ENCODE measurements at places on chromosomes 5 and 9. TPM values are rescaled to one million over a fixed set of nuclear protein-coding genes. Genes with fewer than 3 reads are reported as not detected.

DNA sequence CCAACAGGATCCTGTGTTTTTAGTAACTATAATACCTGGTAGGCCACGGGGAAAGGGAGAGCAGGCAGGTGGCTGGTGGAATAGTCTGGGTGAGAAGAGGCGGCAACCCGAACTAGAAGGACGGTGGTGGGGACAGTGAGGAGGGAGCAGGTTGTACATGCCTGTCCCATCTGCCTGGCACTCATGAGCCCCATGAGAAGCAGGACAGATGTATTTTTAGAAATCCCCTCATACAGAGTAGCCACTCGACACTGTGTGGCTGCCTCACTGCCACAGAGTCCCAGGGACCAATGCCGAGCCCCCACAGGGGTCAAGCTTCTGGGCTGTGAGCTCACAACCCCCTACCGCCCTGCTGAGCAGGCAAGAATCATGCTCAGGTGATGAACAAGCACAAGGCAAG lies 136.6 kb downstream of the SEC61B start:
- DNase-seq = no peak

GRCh38 chr9:133421615-133422542 lies at the start of gene ADAMTS13:
Gene ADAMTS13, plus strand, starts transcription at chr9:133422367. Its CDS starts 77 bp downstream, at chr9:133422444.
- peak; percentile 37 for DNase-seq

- DNase-seq = no peak
These were observed 214.4 kb downstream of the EFNA5 start for GRCh38 chr5:107456281-107456715.

DNA sequence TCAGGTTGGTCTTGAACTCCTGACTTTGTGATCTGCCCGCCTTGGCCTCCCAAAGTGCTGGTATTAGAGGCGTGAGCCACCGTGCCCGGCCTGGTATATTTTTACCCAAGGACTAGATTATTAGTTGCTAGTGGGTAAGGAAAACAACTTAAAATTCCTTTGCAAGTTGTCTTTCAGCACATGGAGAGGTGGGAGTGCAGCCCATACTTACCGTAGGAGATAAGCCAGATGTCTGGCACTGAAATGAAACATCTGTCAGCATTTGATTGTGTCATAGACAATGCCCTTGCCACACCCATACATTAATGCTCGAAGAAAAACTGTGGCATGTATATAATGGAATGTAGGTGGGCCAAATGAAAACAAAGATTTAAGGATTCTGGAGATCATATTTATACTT lies 36.6 kb upstream of the ANKH start:
- no peak for DNase-seq

- DNase-seq = peak; percentile 14
These were observed 49.9 kb downstream of the USP20 start for GRCh38 chr9:129885018-129885669.

DNA sequence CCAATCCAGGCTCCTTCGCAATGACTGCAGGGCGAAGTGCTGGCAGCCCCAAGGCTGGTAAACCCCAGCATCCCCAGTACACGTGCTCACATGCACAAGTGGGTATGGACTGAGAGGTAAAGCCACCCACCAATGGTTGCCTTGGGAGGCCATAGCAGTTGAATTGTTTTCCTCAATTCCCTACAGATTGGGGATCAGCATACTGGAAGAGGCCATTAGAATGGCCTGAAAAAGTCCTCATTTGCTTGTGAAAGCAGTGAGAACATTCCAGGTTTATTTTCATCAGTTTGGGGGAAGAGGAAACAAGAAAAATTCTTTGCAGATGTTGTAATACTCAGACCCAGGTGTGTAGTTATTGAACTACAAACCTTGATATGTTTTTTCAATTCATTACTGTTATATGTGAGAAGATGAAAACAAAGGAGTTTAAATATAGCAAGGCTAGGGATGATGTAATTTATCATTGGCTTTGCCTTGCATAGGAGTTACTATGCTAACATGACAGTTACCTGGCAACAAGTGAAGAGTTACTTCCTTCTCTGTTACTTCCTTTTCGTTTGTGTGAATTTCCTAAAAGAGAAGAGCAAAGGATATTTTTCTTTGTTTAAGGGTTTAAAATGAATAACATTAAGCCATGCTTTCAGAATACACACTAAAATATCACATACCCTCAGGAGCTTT lies 36.4 kb downstream of the MTMR12 start:
- DNase-seq = no peak

- DNase-seq = peak; percentile 34
These were observed 272.7 kb downstream of the ADAMTSL1 start for GRCh38 chr9:18746631-18747030.

GRCh38 chr5:124713595-124713994 lies 32.8 kb downstream of the ZNF608 start:
- DNase-seq = no peak

- DNase-seq = no peak
These were observed 1157.9 kb downstream of the TAF11L14 start for GRCh38 chr5:18792145-18792544.

GRCh38 chr9:5438301-5439162 lies 807 bp upstream of the PLGRKT start:
- no peak for DNase-seq

- no peak for DNase-seq
These were observed 55.2 kb downstream of the GLDC start for GRCh38 chr9:6590334-6590733.

DNA sequence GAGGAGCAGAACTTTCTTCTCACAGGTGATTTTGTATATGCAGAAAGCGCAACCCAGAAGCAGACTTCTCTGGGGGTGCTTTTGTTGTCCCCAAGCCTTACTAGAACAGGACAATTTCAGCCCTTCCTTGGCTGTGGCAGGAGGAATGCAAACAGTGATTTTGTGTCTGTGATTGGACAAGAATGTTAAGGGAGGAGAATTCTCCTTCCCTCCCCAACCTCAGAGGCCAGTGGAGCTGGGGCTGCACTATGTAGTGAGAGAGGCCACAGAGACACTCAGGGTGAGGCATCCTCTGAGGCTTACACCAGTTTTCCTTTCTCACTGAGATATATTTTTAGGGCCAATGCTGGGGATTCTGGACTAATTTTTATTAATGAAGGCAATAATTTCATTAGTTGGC lies 58.8 kb downstream of the ZNF366 start:
- peak; percentile 43 for DNase-seq

- no peak for DNase-seq
These were observed 93.5 kb downstream of the GNA14 start for GRCh38 chr9:77554586-77555105.

- DNase-seq = peak; percentile 46
These were observed 22.7 kb upstream of the UBLCP1 start for GRCh38 chr5:159240301-159240870.

GRCh38 chr5:84281383-84281782 lies 103.3 kb downstream of the EDIL3 start:
- DNase-seq = no peak

DNA sequence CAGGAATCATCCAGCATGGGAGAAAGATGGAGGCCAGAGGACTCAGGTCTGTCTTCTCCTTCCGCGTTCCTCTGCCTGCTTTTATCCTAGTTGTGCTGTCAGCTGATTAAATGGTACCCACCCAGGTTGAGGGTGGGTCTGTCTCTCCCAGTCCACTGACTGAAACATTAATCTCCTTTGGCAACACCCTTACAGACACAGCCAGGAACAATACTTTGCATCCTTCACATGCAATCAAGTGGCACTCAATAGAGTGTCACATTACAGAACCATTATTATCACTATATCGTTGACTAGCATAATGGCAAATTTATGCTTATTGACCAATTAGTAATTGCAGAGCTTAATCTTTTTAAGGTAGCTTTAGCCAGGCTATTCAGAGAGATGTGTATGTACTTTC lies 64.8 kb downstream of the UNC13B start:
- DNase-seq = no peak

DNA sequence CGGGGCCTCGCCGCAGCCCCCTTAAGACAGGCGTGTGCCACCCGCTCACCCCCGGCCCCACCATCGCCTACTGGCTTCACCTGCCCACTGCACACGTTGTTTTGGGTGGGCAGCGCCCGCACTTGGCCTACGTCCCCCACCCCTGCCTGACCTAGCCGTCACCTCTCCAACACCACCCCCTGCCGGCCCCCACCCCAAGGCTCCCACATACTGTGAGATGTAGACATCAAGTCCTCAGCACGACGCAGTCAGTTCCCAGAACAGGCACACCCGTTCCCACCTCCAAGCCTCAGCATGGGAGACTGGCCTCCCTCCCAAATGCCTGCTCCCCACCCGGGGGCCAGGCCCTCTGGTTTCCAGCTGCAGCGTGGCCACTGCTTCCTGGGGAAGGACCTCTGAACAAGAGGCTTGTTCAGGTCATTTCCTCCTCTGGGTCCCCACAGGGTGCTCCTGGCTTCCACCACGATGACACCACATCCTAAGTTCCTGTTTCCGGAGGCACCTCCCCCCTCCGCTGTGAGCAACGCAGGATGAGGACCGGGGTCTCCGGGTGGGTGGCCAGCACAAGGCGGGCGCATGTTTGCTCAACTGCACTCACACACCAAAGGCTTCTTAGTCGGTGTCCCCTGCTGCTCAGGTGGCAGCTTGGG lies 11.3 kb downstream of the DBN1 start:
- no peak for DNase-seq

GRCh38 chr5:109105631-109106267 lies 304.0 kb downstream of the PJA2 start:
- no peak for DNase-seq

- DNase-seq = peak; percentile 68
These were observed 54.4 kb downstream of the CCDC192 start for GRCh38 chr5:127757576-127757975.

- DNase-seq = no peak
These were observed 44.0 kb upstream of the XPA start for GRCh38 chr9:97740848-97741821.

GRCh38 chr5:27172693-27173092 lies 134.3 kb upstream of the CDH9 start:
- no peak for DNase-seq

- peak; percentile 38 for DNase-seq
These were observed 205.8 kb upstream of the IER5L start for GRCh38 chr9:129383561-129384490.

- DNase-seq = no peak
These were observed 26.9 kb downstream of the TICAM2 start for GRCh38 chr5:115575167-115576070.

DNA sequence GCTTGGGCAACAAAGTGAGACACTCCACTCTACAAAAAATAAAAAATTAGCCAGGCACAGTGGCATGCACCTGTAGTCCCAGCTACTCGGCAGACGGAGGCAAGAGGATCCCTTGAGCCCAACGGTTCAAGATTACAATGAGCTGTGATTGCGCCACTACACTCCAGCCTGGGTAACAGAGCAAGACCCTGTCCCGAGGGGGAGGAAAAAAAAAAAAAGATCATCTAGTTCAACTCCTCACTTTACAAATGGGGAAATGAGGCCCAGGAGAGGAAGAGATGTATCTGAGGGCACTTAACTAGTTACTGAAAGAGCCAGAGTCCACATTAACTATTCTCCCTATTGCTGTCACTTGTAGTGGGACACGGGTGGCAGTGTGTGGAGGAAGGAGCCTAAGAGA lies 13.8 kb downstream of the PDCL start:
- no peak for DNase-seq

- DNase-seq = no peak
These were observed 42.1 kb upstream of the ELOVL7 start for GRCh38 chr5:60886158-60886557.

GRCh38 chr5:172550096-172550765 lies 90.8 kb upstream of the NEURL1B start:
- DNase-seq = no peak

DNA sequence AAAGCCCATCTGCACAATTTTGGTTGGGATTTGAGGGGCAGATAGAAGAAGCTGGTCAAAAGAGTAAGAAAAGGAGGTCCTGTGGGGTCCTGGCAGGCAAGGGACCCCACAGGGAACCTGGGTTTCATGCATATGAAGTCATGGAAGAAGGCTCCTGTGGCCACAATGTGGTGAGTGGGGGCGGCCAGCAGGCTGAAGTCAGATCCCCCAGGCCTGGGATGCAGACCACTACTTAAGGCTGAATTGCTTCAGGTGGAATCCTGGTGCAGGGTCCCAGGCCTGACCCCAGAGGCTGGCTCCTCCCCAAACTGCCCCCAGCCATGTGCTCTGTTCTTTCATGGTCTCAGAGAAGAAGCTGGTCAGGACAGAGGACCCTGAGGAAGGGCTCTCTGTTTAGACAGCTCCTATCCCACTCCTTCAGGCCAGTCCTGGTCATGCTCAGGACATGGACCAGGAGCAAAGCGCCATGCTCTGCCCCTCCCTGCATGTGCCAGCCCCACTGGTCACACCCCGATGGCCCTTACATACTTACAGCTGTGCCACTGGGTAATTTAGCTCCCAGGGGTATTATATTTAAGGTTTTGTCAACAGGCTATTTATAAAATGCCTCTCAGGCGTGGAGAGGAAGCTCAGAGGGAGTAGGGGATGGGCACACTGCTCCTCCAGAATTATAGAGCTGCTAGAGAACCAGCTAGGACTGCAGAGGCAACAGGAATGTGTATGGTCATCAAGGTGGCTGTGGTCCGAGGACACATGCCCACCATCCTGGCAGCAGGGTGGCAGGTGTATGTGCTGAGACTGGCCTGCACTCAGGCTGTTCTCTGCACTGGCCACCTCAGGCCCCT lies 33.4 kb downstream of the C5orf15 start:
- DNase-seq = no peak

DNA sequence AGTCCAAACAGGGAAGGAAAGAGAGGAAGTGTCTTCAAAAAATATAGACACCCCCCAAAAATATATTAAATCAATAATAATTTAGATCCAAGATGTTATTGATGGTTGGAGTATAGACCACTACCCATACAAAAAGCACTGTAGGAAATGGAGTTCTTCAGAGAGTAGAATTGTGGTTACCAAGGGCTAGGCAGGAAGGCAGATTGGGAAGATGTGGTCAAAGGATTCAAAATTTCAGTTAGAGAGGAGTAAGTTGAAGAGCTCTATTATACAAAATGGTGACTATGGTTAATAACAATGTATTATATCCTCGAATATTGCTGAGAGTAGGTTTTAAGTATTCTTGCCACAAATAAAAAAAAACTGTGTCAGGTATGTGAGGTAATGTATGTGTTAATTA lies 149.4 kb downstream of the CWC27 start:
- DNase-seq = no peak

- no peak for DNase-seq
These were observed 123.3 kb downstream of the ZSWIM6 start for GRCh38 chr5:61455179-61456006.

Gene MRPL22
- 23.8 TPM for total RNA-seq

Gene FGF18
- total RNA-seq = not detected

Gene MLLT3
- 24.2 TPM for total RNA-seq

Gene CD14
- not detected for total RNA-seq

Gene SARDH
- 0.61 TPM for total RNA-seq

Gene TAF11L5
- total RNA-seq = not detected

Gene REEP2
- 0.32 TPM for total RNA-seq

Gene RGS7BP
- total RNA-seq = not detected

Gene STPG3
- not detected for total RNA-seq

Gene ANKDD1B
- total RNA-seq = 0.69 TPM

Gene NRG2
- total RNA-seq = 7.8 TPM

Gene OTULINL
- 0.32 TPM for total RNA-seq

Gene RNF208
- not detected for total RNA-seq

Gene EGFLAM
- total RNA-seq = not detected

Gene TCOF1
- total RNA-seq = 20.8 TPM

Gene WDR38
- total RNA-seq = not detected
